Caco-2 (cell line): ENCODE measurements at places on chromosomes 12 and 14. TPM values are rescaled to one million over a fixed set of nuclear protein-coding genes. Genes with fewer than 3 reads are reported as not detected.

The EPYC gene
- total RNA-seq, result not detected in 2 replicates

The CLEC4D gene
- not detected in 2 replicates for total RNA-seq

The WNT5B gene
- total RNA-seq, result 6.9 and 8.5 TPM in 2 replicates

The KDM5A gene
- 72.7 and 89.6 TPM in 2 replicates for total RNA-seq
